Hematopoietic multipotent progenitor cell treated with erythropoietin and hydrocortisone succinate and interleukin-3 and kit ligand, for 15 days (in vitro differentiated cells): ENCODE measurements at places on chromosomes 7 and 10.

DNA sequence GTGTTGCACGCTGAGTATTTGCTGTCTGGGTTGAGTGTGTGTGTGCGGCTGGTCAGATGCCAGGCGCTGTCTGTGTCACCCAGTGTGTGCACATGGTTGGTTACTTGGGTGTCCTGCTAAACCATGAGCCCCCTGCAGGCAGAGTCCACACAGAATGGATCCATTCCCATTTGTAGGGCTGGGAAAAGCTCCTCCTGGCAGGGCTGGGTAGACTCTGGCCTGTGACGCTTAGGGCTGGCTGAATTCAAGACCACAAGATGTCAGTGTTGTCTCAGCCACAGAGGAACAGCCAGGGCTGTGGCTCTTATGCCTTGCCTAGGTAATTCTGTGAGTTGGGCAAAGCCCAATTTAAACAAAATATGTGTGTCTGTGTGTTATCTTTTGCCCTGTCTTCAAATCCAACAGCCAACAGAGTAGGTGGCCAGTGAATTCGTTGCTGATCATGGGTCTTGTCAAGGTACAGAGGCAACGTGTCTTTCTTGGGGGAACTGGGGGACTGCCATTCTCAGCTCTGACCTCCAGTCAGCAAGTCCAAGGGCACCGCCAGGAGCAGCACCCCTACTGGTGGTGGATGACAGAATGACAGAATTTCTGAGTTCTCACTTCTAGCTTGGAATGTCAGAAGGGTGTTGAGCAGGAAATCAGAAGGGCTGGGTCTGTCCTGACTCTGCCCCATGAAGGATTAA, 285.1 kb downstream of the CCSER2 start:
- DNase-seq: no peak

DNA sequence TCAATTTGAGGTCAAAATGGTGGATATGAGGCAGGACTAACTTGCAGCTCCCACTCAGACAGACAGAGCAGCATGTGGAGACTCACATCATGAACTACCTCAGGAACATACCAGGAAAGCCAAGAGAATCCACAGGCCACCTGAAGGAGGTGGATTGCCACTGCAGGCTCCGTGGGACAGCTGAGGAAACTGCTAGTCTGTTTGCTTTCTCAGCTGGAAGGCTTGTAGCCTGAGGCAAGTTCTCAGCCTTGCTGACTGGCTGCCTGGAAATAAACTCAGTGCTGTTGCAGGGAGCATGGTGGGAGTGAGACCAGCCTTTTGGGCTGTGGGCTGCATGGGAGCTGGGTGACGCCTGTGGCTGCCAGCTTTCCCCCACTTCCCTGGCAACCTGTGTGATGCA, 202.9 kb downstream of the ZNF248 start:
- no peak for DNase-seq

DNA sequence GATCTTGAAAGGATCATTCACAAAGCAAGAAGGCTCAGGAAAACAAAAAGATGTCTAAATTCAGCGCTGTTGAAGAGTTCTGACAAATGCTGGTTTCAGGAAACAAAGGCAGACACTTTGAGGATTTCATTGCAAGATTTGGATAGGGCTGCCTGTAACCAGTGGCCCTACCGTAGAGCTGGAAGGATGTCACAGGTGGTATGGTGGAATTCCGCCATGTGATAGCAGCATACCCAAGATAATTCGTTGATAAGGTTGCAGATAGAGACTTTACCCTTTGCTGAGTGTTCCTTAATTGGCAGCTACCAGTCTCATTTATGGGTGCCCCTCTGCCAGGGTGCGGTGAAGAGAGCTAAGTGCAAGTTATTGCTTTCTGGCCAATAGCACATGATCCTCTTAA, 100.1 kb downstream of the WDR11 start:
- no peak for DNase-seq

- no peak for DNase-seq
Observed at GRCh38 chr7:108091461-108091831, 38.7 kb downstream of the LAMB4 start.

DNA sequence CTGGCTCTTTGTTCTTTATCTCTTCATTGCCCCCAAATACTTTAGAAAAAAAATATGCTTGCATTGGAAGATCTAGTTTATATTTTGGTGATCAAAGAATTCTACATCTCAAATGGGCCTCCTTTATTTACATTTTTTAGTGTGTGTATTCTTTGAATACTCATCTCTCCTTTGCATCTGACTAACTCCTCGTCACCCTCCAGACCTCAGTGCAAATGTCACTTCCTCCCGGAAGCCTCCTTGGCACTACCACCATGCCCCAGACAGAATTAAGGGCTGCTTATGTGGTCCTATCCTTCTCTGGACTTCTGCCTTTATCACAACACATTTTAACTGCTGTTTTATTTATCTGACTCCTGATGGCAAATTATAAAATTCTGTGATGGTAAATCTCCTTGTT, 52.0 kb upstream of the PPP1R3C start:
- no peak for DNase-seq

GRCh38 chr7:73429622-73430505, 3.7 kb upstream of the FZD9 start:
- no peak for DNase-seq

DNA sequence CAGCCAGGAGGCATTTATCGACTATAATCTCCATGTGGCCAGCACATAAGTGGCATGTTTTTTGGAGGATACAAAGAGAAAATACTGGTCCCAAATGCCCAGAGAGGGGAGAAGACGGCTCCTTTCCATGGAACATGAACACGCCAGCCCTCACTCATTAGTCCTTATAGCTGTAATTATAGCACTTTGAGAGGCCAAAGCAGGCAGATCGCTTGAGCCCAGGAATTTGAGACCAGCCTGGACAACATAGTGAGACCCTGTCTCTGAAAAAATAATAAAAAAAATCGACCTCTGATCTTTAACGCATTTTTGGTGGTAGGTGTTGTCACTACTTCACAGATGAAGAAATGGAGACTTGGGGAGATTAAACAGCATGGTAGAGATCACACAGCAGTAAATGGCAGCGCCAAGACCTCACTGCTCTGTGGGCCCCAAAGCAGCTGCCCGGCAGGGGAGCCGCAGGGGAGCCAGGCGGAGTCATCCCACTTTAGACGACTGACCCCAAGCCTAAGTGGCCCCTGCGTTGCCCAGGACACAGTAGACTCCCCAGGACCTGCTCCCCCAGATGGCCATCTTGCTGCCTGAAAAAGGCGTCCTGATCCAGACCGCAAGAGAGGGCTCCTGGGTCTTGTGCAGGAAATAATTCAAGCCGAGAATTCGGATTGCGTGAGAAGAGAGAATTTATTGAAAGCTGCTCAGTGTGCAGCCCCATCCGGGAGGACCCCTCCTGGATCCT, 21.2 kb upstream of the PRKAG2 start:
- DNase-seq: no peak

DNA sequence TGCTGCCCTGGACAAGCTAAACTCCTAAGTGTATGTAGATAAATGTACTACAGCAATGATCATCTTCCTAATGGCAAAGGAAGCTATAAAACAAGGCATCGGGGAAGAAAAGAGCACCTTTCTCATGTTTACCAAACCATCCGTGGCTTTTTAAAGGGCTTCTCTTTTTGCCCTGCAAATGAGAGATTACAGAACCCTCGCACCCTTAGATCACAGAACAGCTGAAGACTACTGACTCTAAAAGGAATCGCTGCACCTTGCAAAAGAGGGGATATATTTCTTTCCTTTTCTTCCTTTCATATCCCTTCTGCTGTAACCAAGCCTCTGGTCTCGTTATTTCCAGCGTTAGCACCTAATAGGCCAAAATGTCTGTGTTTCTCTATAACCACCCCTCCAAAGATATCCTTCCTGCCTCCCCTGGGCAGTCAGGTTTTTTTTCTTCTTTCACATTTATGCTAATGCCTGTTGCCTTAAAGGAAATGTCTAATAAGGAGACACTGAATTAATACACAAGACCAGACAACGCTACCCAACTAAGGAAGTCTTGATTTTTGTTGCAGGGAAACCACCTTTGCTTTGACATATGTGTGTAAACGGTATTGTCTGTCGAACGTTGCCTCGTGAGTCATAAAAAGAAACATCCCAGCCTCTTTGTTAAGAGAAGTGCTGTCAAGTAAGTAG, 10.5 kb downstream of the ST8SIA6 start:
- DNase-seq: no peak
